ENCODE measurements at places on chromosomes 6 and 20.

DNA sequence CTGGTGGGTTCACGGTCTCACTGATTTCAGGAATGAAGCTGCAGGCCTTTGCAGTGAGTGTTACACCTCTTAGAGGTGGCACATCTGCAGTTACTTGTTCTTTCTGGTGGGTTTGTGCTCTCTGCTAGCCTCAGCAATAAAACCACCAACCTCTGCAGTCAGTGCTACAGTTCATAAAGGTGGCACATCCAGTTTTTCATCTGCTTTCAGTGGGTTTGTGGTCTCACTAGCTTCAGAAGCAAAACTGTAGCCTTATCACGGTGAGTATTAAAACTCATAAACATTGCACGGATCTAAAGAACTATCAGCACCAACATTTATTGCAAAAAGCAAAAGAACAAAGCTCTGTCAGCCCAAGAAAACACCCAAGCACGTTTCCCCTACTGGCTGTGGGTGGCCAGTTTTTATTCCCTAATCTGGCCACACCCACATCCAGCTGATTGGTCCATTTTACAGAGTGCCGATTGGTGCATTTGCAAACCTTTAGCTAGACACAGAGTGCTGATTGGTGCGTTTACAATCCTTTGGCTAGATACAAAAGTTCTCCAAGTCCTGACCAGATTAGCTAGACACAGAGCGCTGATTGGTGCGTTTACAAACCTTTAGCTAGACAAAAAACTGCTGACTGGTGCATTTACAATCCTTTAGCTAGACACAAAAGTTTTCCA is 3.4 kb upstream of the TMEM14C start:
- H3K27me3 ChIP-seq, result no peaks in the 10 kb centered on the region
- no peak overlapping the region for H3K27ac ChIP-seq
- H3K4me1 ChIP-seq, result 0 out of 2 replicates have a peak, but pooled peaks cover 2% of the 10 kb centered on the region
- no peak overlapping the region for H3K4me3 ChIP-seq

GRCh38 chr20:35166242-35166830 is 5.5 kb upstream of the PROCR start:
- no peak for DNase-seq
- no peaks in the 10 kb centered on the region for H3K36me3 ChIP-seq
- peaks cover 2% of the 10 kb centered on the region for H3K4me1 ChIP-seq
- no peak overlapping the region for H3K27ac ChIP-seq

GRCh38 chr6:157814883-157815282 is 8.2 kb upstream of the SNX9 start:
- H3K27me3 ChIP-seq, result no peaks in the 10 kb centered on the region
- no peak overlapping the region for H3K4me3 ChIP-seq
- H3K36me3 ChIP-seq, result no peaks in the 10 kb centered on the region
- DNase-seq, result no peak
- no peak overlapping the region for H3K27ac ChIP-seq

- no peak for DNase-seq
- H3K27ac ChIP-seq, result no peak overlapping the region
- H3K4me3 ChIP-seq, result no peak overlapping the region
- 0 out of 2 replicates have a peak, but pooled peaks cover 2% of the 10 kb centered on the region for H3K36me3 ChIP-seq
- H3K27me3 ChIP-seq, result no peaks in the 10 kb centered on the region
These were observed 84.6 kb downstream of the SYNJ2 start for GRCh38 chr6:158066136-158066781.

DNA sequence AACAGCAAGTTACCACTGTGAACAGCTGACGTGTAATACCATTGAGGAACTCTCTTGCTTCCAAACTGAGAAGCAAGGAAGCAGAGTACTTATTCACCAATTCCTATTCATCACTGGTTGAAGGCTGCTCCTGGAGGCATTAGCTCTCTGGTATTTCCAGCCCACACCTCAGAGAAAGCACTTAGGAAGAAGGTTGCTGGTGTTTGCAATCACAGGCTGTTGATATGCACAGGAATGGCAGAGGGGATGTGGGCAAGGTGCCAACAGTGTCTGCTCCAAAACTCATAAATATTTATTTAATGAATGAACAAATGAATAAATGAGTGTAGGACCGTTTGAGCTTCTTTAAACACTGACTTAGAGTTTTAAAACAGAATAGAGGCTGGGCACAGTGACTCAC is 6.9 kb upstream of the RRBP1 start:
- H3K27ac ChIP-seq, result no peak overlapping the region
- H3K27me3 ChIP-seq, result no peaks in the 10 kb centered on the region
- H3K4me3 ChIP-seq, result no peak overlapping the region
- peaks cover 8% of the 10 kb centered on the region for H3K4me1 ChIP-seq

GRCh38 chr6:71531006-71531405 is 242.4 kb downstream of the OGFRL1 start:
- no peaks in the 10 kb centered on the region for H3K36me3 ChIP-seq
- H3K4me1 ChIP-seq, result no peaks in the 10 kb centered on the region
- H3K27ac ChIP-seq, result no peak overlapping the region
- no peak overlapping the region for H3K4me3 ChIP-seq
- DNase-seq, result no peak

GRCh38 chr20:17580895-17581294 is 11.0 kb downstream of the DSTN start:
- no peak overlapping the region for H3K27ac ChIP-seq
- no peaks in the 10 kb centered on the region for H3K4me1 ChIP-seq
- H3K36me3 ChIP-seq, result no peaks in the 10 kb centered on the region
- no peak overlapping the region for H3K4me3 ChIP-seq
- H3K27me3 ChIP-seq, result no peaks in the 10 kb centered on the region

DNA sequence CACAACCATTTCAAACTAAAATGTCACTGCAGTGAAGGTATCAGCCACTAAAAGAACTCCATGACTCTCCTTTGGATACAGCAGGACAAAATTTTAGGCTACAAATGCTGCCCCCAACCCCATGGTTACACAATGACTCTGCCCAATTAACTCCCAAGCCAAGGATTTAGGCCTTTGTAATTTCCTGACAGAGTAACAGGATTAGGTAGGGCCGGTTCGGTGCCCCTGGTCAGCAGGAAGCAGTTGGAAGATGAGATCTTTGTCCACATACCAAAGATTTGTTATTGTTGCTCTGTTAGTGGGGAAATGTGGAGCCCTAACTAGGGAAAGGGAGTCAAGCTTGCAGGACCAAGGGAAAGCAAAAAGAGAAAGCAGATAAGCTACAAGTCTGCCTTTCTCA is 26.7 kb upstream of the RIPK1 start:
- H3K36me3 ChIP-seq, result peaks cover 1% of the 10 kb centered on the region
- H3K4me1 ChIP-seq, result no peaks in the 10 kb centered on the region
- H3K27me3 ChIP-seq, result no peaks in the 10 kb centered on the region

GRCh38 chr6:13243033-13243432 is 85.3 kb downstream of the TBC1D7 start:
- H3K4me1 ChIP-seq, result no peaks in the 10 kb centered on the region
- no peak overlapping the region for H3K27ac ChIP-seq
- no peak for DNase-seq
- no peaks in the 10 kb centered on the region for H3K27me3 ChIP-seq
- no peak overlapping the region for H3K4me3 ChIP-seq
- H3K36me3 ChIP-seq, result peaks cover 6% of the 10 kb centered on the region

- peaks cover 34% of the 10 kb centered on the region for H3K36me3 ChIP-seq
- no peak for DNase-seq
- H3K27me3 ChIP-seq, result no peaks in the 10 kb centered on the region
- peak overlapping the region; percentile 83 for H3K4me3 ChIP-seq
- no peak overlapping the region for H3K27ac ChIP-seq
These were observed 1.5 kb downstream of the AGPAT1 start for GRCh38 chr6:32174416-32174815.

DNA sequence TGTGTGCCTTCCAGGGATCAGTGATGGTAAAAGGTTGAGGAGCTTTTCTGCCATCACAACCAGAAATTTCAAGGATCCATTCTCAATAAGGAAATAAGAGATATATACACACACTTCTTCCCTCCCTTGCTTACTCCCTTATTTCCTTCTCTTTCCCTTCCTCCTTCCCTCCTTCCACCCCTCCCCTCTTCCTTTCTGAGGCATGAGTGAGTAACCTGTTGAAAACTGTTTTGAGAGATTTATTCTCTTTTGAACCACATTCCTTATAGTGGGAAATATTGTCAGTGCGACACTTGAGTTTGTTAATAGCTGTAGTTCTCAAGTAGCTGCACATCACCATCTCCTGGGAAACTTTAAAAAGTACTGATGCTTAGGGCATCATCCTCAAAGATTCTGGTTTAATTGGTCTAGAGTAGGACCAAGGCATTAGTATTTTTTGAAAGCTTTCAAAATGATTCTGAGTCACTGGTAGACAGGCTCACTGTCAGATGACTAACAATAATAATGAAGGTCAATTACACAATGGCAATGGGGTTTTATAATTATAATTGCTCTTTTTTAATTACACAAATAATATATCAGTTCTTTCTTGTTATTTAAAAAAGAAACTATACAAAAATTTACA is 109.9 kb downstream of the POPDC3 start:
- H3K36me3 ChIP-seq, result peaks cover 7% of the 10 kb centered on the region
- H3K4me1 ChIP-seq, result no peaks in the 10 kb centered on the region
- no peaks in the 10 kb centered on the region for H3K27me3 ChIP-seq

DNA sequence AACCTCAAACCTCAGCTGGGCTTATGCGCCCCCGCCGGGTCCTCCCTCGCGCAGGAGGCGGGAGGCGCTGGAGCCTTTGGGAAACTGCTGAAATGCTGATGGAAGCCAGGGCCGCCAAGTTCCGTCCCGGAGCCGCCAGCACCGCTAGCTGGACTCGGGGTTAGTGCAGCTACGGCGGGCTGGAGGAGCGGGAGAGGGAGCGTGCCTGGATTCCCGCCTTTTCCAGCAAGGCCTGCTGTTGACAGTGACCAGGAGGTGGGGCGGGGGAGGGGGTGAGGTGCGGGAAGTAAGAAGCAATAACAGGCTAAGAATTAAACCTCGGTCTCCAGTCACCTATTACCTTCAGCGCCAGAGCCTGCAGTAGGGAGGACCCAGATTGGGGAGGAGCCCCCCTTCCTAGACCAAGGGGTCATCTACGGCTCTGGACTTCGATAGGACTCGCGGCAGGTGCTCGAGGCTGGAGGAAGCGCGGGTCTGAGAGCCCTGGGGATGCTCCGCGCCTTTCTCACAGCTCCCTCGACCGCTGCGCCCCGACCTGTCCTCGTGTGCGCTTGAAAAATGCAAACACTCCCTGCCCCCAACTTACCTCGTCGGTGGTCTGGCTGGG is 20.5 kb downstream of the COL9A1 start:
- H3K27me3 ChIP-seq, result peaks cover 10% of the 10 kb centered on the region
- H3K36me3 ChIP-seq, result peaks cover 6% of the 10 kb centered on the region
- peak overlapping the region; percentile 76 for H3K4me3 ChIP-seq
- no peaks in the 10 kb centered on the region for H3K4me1 ChIP-seq
- peak; percentile 76 for DNase-seq
- H3K27ac ChIP-seq, result no peak overlapping the region

DNA sequence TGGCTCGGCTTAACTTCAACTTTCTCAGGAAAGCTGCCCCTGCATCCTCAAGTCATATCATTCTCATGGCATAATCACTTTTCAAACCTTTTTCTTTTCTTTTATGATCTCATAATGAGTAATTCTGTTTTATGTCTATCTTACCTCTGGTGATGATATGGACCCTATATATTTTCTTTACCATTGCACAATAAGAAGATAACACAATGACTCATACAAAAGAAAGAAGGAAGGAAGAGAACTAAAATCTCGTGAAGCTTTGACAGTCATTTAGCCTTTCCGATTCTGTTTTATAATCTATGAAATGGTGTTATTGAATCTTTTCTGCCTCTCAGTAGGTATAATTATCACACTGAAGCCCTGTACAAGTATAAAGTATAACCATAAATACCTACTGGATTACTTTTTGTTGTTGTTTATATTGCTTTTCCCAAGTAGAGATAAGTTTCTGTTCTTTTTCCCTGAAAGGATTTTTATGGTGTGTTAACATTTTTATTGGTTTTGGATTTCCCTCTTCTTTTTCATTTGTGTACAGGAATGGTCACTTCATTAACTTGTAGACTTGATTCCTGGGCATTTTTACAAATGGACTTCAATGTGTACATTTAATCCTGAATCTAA is 300.9 kb downstream of the LAMA2 start:
- no peak for DNase-seq
- H3K27ac ChIP-seq, result no peak overlapping the region
- H3K4me3 ChIP-seq, result no peak overlapping the region

- peak; percentile 86 for DNase-seq
- no peak overlapping the region for H3K4me3 ChIP-seq
- H3K27ac ChIP-seq, result no peak overlapping the region
- no peaks in the 10 kb centered on the region for H3K4me1 ChIP-seq
These were observed 129.7 kb upstream of the UFL1 start for GRCh38 chr6:96391776-96392360.
